ENCODE measurements at places on chromosomes 13 and 19. TPM values are rescaled to one million over a fixed set of nuclear protein-coding genes. Genes with fewer than 3 reads are reported as not detected.

APOC4 gene
- not detected for total RNA-seq

B3GNT8 gene
- not detected for total RNA-seq

JAK3 gene
- total RNA-seq, result 0.94 TPM

PRRG2 gene
- 0.94 TPM for total RNA-seq

CGB1 gene
- total RNA-seq, result not detected

GPR4 gene
- 0.31 TPM for total RNA-seq

FOXA3 gene
- total RNA-seq, result not detected

RNF17 gene
- total RNA-seq, result 2.2 TPM

ZBTB7A gene
- total RNA-seq, result 3.4 TPM

FAM83E gene
- total RNA-seq, result not detected

C19orf67 gene
- not detected for total RNA-seq

SLC1A5 gene
- 3.1 TPM for total RNA-seq

HIF3A gene
- total RNA-seq, result 12.2 TPM

S1PR5 gene
- total RNA-seq, result not detected

C19orf85 gene
- total RNA-seq, result not detected

PRTN3 gene
- 0.94 TPM for total RNA-seq

NEK5 gene
- 1.3 TPM for total RNA-seq

CLDN10 gene
- 2.5 TPM for total RNA-seq

ZNF329 gene
- 28.5 TPM for total RNA-seq

GGN gene
- total RNA-seq, result 0.94 TPM
